ENCODE measurements at places on chromosomes 5 and 9.

DNA sequence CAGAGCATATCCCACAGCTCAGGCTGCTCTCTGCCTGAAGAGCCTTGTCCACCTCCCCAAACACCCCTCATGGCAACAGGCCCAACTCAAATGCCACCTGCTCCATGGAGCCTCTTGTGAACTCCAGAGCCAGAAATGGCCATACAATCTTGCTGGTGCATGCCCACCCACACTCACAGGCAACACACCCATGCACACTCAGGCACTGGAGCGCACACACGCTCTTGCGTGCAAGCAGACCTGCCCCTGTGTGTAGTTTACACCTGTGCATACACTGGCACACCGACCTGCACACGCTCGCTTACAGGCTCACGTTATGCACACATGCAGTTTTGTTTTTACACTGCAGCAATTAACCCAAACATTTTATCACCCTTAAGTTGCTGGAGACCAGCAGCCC is 40.0 kb downstream of the HRH2 start:
- DNase-seq, result no peak

- no peak for DNase-seq
These were observed 218.2 kb upstream of the PRDM9 start for GRCh38 chr5:23289162-23289561.

DNA sequence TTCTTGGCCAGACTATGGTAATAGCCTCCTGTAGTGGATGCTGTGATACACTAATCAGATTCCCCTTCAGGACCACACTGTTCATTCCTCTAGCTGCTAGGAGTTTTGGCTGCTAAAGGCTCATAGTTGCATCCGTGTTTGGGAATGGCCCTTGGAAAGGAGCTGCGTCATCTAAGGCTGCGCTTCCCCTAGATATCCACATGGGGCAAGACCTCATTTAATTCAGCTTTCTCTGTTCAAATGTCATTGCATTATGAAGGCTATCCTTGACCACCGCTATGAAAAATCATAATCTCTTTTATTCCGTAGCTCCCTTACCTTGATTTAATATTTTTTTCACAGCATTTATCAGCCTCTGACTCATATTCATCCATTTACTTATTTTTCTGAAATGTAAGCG is 258.3 kb upstream of the NR4A3 start:
- no peak for DNase-seq

DNA sequence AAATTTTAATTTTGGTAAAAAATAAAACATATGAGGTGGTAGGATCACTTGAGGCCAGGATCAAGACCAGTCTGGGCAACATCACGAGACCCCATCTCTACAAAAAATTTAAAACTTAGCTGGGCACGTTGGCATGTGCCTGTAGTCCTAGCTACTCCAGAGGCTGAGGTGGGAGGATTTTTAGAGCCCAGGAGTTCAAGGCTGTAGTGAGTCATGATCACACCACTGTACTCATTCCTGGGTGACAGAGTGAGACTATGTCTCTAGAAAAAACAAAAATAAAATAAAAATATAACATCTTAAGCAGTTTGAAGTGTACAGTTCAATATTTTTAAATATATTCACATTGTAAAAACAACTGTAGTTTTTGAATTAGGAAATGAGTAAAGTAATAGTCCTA is 108.3 kb downstream of the SMIM15 start:
- DNase-seq, result no peak

GRCh38 chr5:95599252-95599651 is 20.6 kb upstream of the GPR150 start:
- DNase-seq, result no peak

- DNase-seq, result no peak
These were observed 118.9 kb upstream of the ADRA1B start for GRCh38 chr5:159797261-159797970.

DNA sequence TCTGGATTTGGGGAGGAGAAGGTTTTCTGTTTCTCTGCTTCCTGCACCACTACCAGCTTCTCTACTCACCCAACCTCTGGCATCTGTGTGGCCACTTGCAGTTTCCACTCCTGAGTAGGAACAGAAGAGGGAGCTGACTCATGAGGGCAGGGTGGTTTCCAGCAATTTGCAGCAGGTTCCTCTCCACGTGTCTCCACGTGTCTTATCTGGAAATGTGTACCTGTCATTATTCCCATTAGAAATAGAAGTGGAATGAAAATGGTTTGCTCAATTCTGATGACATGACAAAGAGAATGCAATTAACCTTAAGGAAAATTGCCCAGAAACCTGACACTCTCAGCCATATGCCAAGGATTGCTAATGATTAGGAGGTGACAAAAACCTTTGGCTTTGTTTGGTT is 33.0 kb downstream of the EGFLAM start:
- no peak for DNase-seq

DNA sequence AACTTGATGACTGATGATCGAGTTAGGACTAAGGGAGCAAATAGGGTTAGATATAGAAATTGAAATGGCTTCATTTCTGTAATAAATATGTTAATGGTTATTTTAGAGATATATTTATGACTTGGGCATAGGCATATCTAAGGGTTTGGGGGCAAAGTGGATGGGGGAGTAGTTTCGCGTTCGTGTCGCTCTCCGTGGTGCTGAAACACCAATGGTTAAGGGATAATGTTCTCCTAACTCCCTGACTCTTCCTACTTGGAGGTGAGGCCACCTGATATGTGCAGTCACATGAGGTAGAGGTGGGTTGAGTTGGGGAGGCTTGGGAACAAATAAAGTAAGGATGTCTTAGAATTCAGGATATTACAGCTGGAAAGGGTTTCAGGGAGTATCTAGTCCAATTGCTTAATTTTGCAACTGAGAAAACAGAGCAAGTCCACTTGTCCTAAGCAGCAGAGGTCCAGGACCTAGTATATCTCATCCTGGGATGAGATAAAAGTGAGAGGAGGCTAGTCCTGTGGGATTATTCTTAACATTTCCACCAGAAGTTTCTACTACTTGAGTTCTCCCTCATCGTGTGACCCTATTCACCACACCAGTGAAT is 44.0 kb upstream of the MAP1B start:
- no peak for DNase-seq

Measured in cerebellum (tissue), 4 donors.